ENCODE measurements at places on chromosomes 12 and 14. TPM values are rescaled to one million over a fixed set of nuclear protein-coding genes. Genes with fewer than 3 reads are reported as not detected.

Gene LPAR5
- total RNA-seq: 0.17 TPM

Gene CMA1
- total RNA-seq: not detected

DNA sequence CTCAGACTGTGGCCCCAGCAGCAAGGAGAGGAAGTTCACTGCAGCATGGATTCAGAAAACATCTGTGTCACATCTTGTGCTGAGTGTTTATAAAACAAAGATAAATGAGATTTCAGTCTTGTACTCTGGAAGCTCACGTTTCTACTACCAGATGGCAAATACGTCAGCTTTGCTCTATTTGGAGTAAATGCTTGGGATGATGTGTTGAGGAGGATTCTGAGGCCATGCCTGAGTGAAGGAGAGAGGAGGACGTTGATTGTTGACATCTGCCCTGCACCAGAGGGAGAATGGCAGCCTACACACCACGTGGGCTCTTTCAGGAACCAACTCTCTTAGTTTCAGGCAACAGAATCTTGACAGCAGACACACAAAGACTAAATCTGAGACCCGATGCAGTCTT is 188.9 kb downstream of the TMEM132C start:
- no peak for DNase-seq

DNA sequence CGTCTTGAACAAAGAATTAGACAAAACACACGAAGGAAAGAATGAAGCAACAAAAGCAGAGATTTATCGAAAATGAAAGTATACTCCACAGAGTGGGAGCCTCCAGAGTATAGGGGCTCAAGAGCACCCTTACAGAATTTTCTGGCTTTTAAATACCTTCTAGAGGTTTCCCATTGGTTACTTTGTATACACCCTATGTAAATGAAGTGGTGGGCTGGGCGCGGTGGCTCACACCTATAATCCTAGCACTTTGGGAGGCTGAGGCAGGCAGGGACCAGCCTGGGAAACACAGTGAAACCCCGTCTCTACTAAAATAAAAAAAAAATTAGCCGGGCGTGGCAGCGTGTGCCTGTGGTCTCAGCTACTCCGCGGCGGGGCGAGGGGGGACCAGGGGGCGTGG is 13.1 kb upstream of the DNM1L start:
- no peak for DNase-seq

Gene PRR4
- 1.4 TPM for total RNA-seq

Measured in renal cortical epithelial cell (primary cell).